ENCODE measurements at places on chromosomes 2 and 18.

GRCh38 chr2:25347205-25347815, 5.6 kb upstream of the DNMT3A start:
- DNase-seq, result no peak

GRCh38 chr2:235106874-235107639, 155.2 kb downstream of the SH3BP4 start:
- peak; percentile 63 for DNase-seq

DNA sequence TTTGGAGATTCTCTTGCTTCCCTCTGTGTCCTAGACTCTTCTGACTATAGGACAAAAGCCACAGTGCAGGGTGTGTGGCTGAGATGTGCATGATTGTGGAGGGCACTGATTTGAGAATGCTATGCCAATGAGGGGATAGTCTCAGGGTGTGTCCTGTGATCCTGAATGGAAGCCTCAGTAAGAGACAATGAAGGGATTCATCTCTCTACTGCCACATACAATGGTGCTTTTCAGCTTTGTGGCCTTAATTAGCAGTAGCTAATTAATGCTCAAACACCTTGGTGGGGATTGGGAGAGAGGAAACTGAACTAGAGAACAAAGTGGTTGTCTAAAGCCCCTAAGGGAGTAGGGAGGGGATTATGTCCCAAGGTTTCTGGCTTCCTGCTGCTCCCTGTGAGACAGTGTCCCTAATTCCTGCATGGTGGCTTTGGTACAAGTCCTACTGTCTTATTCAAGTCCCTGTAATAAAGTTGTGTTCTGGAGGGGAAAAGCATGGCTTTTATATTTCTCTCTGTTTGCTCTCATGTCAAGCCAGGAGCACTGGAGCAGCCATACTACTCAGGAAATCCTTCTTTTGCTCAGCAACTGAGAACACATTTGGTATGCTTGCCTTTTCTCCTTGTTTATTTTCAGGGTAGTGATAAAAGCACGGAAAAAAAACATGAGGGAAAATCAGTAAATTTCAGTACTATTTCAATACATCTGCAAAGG, 415.2 kb upstream of the TCF4 start:
- no peak for DNase-seq

DNA sequence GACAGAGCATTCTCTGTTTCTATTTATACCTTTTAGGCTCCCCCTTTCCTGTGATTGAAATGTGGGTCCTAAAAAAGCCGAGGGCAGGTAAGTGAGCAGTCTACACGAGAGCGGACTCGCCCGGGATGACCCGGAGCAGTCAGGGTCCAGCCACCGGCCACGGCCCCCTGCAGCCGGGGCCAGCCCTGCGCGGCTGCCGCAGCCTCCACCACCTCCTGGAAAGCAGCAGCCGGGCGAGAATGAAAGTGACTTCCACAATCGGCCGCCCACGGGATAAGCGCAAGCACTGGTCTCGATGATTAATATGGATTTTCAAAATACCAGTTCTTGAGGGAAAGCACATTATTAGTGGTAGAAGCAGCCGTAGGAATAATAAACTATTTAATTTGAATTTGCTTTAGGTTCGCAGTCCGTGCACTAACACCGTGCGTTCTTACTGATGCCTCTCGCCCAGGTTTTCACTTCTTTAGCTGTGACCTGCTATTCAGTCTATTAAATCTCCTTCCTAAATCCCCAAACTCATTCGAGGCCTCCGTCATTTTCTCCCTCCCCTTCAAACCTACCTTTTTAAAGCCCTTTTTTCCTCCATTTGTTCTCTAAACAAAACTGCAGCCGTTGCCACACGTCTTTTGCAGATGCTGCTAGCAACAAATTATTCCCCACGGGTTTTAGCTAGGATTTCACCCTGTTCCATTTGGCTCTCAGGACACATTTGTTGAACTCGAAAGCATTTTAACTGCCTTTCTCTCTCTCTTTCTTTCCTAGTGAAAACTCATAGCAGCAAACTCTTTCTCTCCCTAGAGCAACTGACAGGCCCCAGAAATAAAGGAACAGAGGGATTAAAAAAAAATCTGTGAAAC, 1015.1 kb upstream of the PIK3C3 start:
- no peak for DNase-seq

GRCh38 chr2:149463328-149464002, 124.1 kb downstream of the MMADHC start:
- no peak for DNase-seq

DNA sequence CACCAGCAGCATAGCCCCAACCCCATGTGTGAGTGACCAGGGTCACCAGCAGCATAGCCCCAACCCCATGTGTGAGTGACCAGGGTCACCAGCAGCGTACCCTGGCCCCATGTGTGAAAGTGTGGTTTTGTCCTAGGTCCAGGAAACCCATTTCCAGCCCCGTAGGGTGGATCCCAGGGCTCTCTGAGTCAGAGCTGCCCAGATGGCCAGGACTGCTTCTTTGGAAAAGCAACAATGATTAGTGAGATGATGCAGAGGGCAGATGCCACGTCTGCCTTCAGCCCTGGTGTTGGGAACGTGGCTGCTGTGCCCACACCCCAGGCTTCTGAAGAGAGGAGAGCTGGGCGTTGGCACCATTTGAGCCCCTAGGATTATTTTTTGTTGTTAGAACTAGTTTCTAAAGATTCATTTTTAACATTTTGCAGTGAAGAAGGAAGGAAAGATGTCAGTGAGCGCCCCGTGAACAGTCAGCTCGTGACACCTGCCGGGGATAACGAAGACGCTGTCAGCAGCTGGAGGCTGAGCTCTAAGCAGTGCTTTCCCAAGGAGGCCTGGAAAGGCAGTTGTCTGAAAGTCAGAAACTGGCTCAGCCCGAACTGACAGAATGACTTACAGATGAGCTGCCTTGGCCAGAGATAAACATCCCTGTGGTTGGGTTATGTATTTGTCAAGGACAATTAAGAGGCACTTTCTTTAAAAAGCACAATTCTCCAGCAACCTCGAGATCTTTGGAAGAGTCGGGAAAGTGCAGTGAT, 32.1 kb upstream of the KCNG2 start:
- DNase-seq, result no peak

GRCh38 chr18:11849841-11850634, 1.2 kb upstream of the CHMP1B start:
- peak; percentile 44 for DNase-seq

GRCh38 chr2:185522472-185522871, 216.1 kb upstream of the FSIP2 start:
- DNase-seq, result no peak

DNA sequence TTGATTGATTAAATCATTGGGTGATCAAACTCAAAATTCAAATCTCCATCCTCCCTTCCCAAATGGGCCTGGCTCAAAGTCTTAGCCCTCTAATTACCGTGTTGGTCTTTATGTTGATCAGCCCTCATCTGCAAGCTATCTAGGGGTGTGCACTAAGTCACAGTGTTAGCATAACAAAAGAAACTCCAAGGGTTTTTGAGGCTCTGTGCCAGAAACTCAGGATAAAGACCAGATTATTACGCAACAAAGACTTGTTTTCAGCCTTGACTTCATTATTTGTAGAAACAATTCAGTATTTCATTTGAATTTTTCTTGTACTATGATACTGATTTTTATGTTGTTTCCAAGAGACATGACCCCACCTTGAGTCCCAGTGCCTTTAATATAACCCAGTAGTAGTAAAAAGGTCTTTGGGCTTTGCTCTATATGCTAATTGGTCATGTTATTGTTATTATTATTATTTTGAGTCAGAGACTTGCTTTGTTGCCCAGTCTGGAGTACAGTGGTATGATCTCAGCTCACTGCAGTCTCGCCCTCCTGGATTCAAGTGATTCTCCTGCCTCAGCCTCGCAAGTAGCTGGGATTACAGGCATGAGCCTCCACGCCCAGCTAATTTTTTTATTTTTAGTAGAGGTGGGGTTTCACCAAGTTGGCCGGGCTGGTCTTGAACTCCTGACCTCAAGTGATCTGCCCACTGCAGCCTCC, 13.9 kb downstream of the PSMD14 start:
- DNase-seq, result no peak

- DNase-seq, result no peak
Measured at GRCh38 chr2:201986463-201986735, 47.3 kb upstream of the FZD7 start.

- no peak for DNase-seq
Measured at GRCh38 chr2:235223011-235223410, 270.8 kb upstream of the AGAP1 start.

GRCh38 chr2:9802576-9802993, 40.7 kb upstream of the TAF1B start:
- no peak for DNase-seq

- DNase-seq, result no peak
Measured at GRCh38 chr2:120840795-120841487, 105.3 kb downstream of the GLI2 start.

DNA sequence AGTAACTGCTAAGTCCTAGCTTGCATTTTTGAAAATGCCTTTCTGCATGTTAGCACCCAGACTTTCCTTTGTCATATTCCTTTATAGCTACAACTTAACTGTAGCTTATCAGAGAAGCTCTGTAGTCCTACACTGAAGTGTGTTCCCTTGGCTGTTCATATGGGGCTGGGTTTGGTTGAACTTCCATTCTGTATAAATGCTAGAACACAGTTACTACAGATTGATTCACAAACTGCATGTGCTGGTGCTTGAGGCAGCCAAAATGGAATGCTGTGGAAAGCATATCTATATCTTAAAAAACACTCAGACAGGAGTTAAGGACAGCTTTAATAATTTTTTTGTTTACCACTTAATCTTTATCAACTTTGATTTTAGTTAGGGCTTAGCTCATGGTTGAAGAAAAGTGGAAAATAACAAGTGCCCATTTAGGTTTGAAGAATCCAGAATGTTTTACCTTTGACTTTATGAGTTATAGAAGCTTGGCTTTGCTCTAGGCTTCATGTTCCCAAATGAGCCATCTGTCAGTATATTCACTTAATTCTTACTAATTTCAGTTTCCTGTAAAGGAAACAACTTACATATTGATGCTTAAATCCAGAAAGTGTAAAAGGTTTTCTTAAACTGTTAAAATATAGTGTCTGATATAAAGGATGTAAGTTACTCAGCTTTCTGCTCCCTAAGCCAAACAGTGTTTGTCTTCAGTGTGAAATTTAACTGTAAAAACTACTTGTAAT, 148.9 kb downstream of the AGPS start:
- DNase-seq, result no peak
